ENCODE measurements at places on chromosomes 12 and 14. TPM values are rescaled to one million over a fixed set of nuclear protein-coding genes. Genes with fewer than 3 reads are reported as not detected.

- peak; percentile 23 for DNase-seq
Measured at GRCh38 chr12:87518481-87518880, 510.7 kb downstream of the C12orf50 start.

The GDF3 gene
- not detected for total RNA-seq

The TEX52 gene
- total RNA-seq: not detected

- DNase-seq: no peak
Measured at GRCh38 chr14:55762595-55763232, 182.7 kb downstream of the KTN1 start.

GRCh38 chr12:25501549-25501948 is 51.5 kb downstream of the LMNTD1 start:
- DNase-seq: no peak

The RALGAPA1 gene
- 11.8 TPM for total RNA-seq

The LRRC10 gene
- total RNA-seq: not detected

- no peak for DNase-seq
Measured at GRCh38 chr12:42442888-42443287, 116.9 kb downstream of the PPHLN1 start.

- no peak for DNase-seq
Measured at GRCh38 chr12:120497524-120498150, 1.7 kb downstream of the DYNLL1 start.

DNA sequence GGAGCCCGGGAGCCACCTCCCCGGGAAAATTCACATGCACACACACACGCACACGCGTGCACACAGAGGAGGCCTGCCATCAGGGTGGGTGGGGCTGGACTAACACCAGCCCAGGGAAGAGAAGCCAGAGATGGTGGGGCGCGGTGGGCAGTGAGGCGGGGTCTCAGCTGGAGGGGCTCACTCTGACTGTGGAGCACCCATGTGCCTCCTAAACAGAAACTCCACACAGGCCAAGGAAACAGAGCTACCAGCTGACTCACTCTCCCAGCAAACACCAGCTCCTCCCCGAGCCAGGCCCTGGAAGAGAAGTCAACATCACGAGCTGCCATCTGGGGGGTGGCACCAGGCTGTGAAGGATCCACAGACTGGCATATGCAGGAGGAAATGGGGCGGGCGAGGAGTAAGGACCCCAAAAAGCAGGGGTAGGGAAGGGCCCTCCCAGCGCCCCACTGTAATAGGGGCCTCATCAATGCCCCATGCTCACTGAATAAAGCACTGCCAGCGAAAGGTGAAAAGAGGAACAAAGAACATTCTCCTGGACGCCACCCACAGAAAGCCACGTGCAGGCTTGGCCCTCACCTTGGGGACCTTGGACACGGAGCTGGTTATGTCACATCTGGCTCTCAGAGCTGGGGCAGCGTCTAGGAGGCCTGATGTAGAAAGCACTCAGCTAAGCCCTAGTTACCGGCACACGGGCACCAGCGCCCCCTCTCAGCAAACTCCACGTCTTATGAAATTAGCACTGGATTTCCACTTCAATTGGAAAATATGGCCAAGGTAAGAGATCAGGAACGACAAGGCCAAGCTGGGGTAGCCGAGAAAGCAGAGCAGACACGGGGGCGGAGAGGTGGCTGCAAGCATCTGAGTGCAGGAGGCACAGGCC is 8.4 kb upstream of the INF2 start:
- DNase-seq: peak; percentile 85

- no peak for DNase-seq
Measured at GRCh38 chr12:5780536-5780935, 164.5 kb downstream of the ANO2 start.

The CLEC2A gene
- total RNA-seq: not detected

DNA sequence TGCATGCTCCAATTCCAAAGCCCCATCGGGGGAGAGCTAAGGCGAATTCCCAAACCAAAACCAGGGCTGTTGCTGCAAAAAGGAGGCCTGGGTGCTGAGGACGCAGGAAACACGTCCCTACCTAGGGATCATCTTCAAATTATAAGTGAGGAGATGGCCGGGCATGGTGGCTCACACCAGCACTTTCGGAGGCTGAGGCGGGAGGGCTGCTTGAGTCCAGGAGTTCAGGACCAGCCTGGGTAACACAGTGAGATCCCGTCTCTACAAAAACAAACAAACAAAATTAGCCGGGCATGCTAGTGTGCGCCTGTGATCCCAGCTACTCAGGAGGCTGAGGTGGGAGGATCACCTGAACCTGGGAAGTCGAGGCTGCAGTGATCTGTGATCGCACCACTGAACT is 143.2 kb downstream of the CALM1 start:
- DNase-seq: no peak

DNA sequence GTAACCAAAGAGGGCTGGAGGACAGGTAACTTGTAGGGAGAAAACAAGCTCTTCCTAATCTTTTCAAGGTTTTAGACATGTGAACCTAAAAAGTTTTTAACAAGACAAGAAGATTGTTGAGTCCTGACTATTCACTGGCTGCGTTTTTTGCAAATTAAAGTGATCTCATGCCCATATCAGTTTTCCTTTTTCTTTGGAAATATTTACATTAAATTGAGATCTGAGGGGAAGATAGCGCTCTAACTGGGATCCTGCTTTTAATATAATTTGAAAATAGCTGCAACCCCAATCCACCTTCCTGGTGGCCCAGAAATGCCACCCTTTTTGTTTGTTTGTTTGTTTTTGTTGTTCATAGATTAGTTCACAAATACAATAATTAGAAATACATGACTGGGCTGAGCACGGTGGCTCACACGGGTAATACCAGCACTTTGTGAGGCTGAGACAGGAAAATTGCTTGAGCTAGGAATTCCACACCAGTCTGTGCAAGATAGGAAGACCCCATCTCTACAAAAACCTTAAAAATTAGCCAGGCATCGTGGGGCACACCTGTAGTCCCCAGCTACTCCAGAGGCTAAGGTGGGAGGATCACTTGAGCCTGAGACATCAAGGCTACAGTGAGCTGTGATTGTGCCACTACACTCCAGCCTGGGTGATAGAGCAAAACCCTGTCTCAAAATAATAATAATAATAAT is 2.4 kb upstream of the SSTR1 start:
- no peak for DNase-seq

The TCP11L2 gene
- 1.7 TPM for total RNA-seq

The SPTLC2 gene
- 15.7 TPM for total RNA-seq

The CLEC1B gene
- not detected for total RNA-seq

Data from HT1080 (cell line).